ENCODE measurements at places on chromosomes 1 and 21.

DNA sequence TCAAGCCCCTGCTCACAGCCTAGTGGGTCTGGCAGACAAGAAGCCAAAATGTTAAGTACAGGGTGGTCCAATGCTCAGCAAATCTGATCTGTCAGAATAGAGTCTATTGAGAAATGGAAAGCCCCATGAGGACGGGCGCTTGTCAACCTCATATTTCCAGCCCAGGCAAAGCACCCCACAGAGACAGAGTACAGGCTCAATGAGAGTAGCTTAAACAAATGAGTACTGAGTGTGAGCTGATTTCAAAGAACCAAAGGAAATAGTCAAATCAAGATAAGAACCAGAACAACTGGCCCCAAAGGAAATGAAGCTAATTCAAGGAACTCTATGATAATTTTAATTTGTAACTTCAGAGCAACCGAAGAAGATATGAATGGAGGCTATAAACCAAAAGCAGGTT is 44.6 kb upstream of the SLC30A1 start:
- no peak for DNase-seq

DNA sequence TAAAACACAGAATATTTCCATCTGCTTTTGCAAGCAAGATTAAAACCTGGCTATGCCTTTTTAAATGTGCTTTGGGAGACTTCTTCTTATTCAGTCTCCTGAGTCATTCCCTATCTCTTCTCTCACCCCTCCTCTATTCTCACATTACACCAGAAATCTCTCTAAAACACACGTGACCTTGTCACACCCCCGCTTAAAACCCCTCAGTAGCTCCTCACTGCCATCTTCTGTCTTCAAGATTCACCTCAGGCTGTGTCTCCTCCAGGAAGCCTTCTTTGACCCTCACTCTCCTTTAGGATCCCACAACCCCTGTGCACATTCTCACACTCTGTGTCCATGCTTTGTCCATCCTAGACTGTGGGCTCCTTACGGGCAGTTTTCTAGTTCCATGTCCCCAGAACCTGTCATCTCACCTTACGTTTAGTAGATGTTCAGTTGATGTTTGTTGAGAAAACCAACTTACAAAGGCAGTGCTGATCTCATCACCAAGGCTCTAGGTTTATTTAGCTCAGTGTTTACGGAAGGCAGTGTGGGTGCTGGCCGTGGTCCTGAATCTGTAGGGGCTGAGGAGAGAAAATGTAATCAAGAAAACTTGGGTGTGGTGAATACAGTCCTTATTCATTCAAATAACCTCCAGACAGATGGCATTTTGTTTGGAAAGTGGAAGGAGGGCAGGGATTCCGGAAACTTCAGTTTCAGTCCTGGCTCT is 143.5 kb downstream of the DMRTA2 start:
- no peak for DNase-seq

DNA sequence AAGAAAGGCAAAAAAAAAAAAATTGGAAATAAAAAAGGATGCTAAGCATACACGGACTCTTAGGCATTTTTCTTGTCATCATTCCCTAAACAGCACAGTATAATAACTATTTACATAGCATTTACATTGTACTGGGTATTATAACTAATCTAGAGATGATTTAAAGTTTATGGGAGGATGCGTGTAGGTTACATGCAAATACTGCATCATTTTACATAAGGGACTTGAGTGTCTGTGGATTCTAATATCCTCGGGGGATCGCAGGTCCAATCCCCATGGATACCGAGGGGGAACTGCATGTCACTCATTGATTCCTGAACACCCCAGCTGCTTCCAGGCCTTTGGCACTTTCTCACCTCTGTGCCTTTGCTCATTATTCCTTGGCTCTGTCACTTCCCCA is 57.8 kb upstream of the SIPA1L2 start:
- no peak for DNase-seq

- DNase-seq = peak; percentile 25
Measured at GRCh38 chr1:15525050-15526020, 1.3 kb upstream of the DNAJC16 start.

- no peak for DNase-seq
Measured at GRCh38 chr1:15156807-15157380, 3.3 kb downstream of the TMEM51 start.
